ENCODE measurements at places on chromosomes 1 and 21.
A peak's percentile ranks its signal among the peaks of the same experiment; 100 is the strongest.

- no peak for DNase-seq
These were observed 23.5 kb downstream of the UBE2G2 start for GRCh38 chr21:44778094-44778493.

DNA sequence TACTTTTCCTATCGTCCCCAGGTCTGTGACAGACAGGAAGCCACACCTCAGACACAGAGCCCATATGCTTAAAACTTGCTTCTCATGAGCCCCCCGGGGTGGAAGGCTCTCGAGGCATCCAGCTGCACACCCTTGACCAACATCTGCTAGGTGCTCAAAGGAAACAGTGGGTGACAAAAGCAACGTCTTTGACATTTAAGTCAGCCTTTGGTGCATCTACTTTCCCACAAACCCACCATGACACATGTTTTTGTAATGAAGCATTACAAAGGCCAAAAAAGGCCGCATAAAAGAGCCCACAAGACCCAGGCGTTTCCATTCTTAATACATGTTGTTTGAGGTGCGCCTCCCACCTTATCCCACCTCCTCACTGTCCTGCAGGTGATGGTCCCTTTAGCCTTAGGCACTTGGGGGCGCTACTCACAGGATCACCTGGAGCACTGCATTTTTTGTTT, 11.8 kb upstream of the FASLG start:
- no peak for DNase-seq

DNA sequence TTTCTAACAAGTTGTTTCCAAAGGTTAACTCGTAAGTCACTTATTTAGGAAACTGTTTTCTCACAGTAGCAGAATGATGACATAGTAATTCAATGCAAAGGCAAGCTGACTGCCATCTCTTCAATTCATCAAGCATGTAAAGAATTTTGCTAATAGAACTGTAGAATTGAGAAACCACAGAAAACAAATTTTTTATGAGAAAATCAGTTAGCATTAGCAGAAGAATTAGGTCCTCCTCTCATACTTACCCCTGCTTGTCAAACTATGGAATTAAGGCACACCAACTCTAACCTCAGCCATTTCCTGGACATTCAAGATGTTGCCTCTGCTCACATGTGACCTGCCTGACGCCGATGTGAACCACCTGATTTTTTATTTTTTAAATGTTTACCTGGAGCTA, 115.2 kb downstream of the LRRC40 start:
- no peak for DNase-seq

DNA sequence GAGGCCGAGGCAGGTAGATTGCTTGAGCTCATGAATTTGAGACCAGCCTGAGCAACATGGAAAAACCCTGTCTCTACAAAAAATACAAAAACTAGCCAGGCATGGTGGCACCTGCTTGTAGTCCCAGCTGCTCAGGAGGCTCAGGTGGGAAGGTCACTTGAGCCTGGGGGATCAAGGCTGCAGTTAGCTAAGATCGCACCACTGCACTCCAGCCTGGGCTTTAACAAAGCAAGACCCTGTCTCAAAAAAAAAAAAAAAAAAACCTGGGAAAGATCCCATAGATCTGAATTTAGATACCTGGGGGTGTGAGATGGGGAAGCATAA, 32.9 kb downstream of the NIBAN1 start:
- DNase-seq, result no peak

GRCh38 chr1:160466961-160467360, 56.1 kb downstream of the SLAMF6 start:
- DNase-seq, result no peak

DNA sequence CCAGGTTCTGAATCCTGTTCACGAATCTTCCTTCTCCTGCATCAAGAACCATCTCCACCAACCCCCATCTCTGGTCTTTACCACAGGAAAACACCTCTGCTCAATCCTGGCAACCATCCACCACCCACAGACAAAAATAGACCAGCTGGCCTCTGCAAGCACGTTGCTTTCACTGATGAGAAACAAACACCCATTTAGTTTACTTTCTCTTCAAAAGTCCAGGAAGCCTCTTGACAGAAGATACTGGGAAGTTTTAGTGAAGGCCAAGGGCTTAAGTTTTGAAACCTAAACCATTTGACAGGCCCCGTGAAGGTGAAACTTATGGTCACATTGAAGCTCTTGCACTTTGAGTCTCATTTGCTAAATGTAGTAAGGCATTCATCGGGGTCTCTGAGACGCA, 122.6 kb upstream of the PPP2R5A start:
- peak; percentile 71 for DNase-seq

- DNase-seq, result peak; percentile 61
These were observed 4.0 kb downstream of the PBX1 start for GRCh38 chr1:164562947-164563520.

DNA sequence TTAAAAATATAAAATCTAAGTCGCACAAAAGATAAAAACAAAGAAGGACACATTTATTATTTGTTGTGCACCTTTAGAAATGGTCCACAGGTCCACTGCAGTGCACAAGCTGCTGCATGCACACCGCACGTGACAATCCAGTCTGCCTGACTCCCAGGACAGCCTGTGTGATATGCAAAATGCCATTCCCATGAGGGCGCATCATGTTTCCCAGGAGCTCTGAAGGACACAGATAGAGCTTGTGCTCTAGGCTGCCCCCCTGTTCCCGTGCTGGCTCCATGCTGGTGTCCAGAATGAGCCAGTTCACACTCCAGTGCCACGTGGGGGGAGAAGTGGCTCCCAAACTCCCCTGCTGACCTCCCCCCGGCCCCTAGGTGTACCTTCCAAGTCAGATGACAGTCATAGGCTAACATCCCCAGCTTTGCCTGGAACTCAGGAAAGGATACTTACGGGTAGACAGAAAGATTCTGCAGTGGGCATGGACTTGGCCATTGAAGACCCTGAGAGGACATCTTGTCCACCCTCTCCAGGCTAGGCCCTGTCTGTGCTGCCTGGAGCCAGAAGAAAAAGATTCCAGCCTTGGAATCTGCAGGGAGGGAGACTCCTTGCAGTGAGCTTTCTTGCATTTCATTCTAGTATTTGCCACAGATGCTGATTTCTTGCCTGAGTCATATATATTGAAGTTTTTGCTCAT, 26.3 kb downstream of the RAB7B start:
- peak; percentile 30 for DNase-seq

GRCh38 chr1:117301901-117302300, 65.3 kb upstream of the MAN1A2 start:
- DNase-seq, result no peak

GRCh38 chr1:160209321-160210046, 4.3 kb downstream of the PEA15 start:
- DNase-seq, result no peak

- no peak for DNase-seq
These were observed 109.7 kb upstream of the BARHL2 start for GRCh38 chr1:90826834-90827233.

GRCh38 chr1:101797722-101798121, 199.0 kb downstream of the OLFM3 start:
- no peak for DNase-seq

- no peak for DNase-seq
These were observed 100.4 kb downstream of the MAP3K21 start for GRCh38 chr1:233427907-233428306.

DNA sequence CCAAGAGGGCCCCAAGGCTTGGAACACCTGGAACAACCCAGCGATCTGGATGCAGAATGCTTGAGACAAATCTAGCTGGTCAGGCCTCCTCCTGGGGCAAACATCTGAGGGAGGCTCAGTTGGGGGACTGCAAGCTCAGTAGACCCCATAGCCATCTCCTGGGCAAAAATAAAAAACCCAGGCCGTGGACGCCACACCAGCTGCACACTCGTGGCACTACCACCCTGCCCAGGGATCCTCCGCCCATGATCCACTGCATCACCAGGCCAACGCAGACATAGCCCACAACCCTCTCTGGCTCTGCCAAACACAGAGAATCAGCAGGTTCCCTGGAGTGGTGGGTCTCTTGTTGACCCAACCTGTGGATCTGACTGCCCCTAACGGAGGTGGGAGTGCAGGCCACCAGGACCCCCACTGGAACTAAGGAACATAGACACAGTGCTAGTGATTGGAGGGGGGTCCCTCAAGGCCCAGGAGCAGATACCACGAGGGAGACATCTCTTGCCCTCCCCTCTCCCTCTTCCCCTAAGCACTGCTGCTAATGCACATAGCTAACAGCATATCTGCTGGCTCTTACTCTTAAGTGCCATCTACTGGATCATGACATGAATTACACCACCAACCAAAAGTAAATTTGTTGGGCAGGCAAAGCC, 147.2 kb downstream of the CHD1L start:
- peak; percentile 59 for DNase-seq

- DNase-seq, result peak; percentile 58
These were observed 814.4 kb upstream of the RGS18 start for GRCh38 chr1:191343816-191344215.

DNA sequence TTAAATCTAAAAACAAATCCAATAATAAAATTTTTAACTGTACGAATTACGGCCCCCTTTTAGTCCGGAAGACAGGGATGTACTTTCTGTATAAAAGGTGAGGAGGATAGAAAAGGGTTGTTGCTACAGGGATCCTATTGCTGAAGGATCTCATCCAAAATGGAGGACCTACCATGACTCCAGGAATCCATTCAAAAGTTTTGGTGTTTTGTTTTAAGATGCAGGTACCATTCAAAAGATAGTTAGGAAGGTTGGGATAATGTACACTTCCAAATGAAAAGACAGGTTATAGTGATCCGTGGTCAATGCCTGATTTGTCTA, 1.3 kb upstream of the ENAH start:
- DNase-seq, result no peak

DNA sequence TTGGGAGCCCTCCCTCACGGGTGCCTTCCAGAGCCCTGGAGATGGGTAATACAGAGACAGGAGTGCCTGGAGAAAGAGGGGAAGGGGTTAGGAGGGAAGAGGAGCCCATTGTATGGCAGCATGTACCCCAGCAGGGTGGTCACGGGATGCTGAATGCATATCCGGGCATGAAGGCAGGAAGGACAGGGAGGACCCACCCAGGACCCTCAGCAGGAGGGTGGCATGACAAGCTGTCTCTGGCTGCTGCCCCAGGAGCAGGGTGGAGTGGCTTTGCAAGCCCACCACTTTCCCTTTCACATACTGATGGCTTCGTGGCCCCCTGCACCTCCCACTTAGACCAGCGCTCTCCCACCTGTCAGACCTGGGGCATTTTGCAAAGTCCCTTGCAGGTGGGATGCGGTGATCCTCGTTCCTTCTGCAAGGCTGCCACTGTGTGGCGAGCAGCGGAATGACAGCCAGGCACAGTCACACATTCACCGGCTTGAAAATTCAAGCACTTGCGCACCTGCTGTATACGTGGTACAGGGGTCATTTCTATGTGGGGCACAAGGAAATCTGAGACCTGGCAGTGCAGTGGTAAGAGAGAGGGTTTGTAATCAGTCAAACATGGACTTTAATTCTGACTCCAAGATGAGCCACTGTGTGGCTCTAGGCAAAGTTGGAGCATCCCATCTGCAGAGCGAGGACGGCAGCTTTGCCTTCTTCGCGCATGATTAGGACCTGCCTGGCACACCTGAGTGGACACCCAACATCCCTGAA, 53.2 kb upstream of the TMEM51 start:
- DNase-seq, result peak; percentile 35

- no peak for DNase-seq
These were observed 1334.8 kb downstream of the MRPL39 start for GRCh38 chr21:24272521-24272938.

DNA sequence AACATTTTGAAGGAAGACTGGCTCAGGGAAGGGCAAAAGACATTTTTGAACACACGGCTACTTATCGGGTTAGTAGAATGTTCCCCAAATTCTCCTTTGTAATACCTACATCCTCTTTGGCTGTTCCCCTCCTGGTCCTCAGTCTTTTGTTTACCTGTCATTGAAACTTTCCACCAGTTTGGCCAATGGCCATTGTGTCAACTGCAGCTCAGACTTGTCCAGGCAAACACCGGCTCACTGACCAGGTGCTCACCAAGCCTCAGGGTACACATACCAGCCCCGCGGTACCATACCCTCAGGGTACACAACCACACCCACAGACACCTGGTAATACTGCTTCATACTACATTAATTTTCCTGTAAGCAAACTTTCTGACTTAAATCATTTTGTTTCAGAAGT, 84.8 kb upstream of the ZNF648 start:
- DNase-seq, result no peak

DNA sequence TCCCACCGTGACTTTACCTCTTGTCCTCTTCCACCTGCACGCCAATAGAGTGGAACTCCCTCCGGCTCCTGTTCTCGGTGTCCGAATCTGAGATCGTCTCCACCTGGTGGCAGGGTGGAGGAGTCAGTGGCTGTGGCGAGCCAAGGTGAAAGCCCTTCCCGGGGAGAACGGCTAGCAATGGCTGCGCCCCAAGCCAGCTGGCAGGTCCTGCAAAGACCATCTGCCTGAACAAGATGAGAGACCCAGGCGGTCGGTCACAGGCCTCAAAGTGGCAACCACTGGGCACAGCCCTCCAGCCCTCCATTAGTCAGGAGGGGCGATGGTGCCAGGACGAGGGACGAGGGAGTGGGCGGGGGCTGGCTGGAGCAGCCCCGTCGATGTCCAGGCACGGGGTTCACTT, 25.4 kb upstream of the SMIM12 start:
- DNase-seq, result no peak

GRCh38 chr1:85494904-85495266, 29.9 kb upstream of the DDAH1 start:
- DNase-seq, result peak; percentile 46

GRCh38 chr1:158077411-158078256, 84.2 kb downstream of the KIRREL1 start:
- DNase-seq, result no peak

DNA sequence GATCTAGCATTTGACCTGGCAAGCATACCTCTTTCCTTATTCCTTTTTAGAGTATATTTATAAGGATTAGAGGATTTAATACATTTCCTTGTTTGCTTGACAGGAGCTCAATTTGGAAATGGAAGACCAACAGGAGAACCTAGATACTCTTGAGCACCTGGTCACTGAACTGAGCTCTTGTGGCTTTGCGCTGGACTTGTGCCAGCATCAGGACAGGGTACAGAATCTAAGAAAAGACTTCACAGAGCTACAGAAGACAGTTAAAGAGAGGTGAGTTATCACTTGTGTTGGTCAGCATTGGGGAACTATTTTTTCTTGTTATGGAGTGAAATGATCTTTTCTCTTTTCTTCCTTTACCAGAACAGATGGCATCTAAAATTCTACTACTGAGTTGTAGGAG, 123.4 kb upstream of the BMP8A start:
- no peak for DNase-seq
